ENCODE measurements at places on chromosomes 5 and 9.

GRCh38 chr9:136107155-136107952 lies 11.3 kb downstream of the TMEM250 start:
- no peak for DNase-seq

- DNase-seq = no peak
Measured at GRCh38 chr9:33818847-33819500, 2.0 kb downstream of the UBE2R2 start.

DNA sequence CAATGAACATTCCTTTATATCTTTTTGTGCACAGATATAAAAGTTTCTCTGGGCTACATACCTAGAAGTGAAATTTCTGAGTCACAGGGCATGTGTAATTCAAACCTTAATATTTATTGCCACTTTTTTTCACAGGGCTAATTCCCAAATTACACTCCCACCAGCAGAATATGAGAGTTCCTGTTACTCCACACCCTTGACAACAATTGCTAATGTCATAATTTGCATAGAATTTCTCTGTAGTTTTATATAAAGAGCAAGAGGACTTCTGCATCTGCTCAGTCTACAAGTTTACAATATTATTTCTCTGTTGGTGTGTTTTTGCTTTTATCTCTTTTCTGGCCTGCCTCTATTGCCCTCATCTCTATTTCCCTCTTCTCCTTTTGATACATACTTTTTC lies 518.5 kb downstream of the ZNF608 start:
- no peak for DNase-seq

DNA sequence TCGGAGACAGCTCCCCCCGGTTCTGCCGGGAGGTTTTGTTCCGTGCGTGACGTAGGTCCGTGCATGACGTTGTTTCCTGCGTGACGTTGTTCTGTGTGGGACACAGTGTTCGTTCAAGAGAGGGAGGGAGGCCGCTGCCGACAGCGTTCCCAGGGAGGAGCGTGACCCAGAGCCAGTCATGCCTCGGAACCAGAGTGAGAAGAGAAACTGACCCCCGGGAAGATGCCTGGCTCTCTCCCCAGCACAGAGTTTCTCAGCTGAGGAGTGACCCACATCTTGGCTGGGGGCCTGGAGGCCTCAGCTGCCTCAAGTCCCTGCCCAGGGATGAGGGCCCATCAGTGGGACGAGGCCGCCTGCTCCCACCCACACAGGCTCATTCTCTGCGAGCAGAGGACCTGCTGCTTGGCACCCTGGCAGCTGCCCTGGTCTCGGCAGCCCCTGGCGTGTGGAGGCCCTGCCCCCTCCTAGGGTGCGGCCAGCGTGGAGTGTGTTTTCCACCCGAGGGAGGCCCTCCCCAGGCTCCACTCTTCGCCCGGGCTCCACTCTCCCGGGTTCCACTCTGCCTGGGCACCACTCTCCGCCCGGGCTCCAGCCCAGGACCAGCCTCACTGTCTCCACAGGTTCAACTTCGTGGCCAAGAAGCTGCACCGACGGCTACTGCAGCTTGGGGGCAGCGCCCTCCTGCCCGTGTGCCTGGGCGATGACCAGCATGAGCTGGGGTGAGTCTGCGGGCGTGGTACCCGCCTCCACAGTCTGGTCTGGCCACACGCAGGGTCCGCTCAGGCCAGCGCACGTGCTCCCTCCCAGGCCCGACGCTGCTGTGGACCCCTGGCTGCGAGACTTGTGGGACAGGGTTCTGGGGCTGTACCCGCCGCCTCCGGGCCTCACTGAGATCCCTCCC lies 7.9 kb downstream of the NDOR1 start:
- no peak for DNase-seq

DNA sequence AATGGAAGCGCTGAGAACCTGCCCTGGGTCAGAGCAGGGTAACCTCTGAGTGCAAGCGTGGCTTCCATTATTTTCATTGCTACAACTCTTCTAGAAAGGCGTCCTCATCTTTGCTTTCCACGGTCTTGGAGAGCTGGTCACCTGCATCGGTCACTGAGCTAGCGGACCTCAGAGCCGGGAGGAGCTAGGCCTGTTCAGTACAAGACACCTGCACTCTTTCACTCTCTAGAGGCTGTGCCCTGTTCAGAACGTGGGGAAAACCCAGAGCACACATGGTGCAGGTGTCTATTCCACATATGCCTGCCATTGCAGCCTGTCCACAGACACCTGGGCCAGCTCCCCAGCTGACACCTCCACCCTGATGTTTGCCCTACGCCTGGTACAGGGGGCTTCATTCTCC lies 147.8 kb upstream of the IRX2 start:
- no peak for DNase-seq

Measured in stimulated activated CD4-positive, alpha-beta T cell treated with anti-CD3 and anti-CD28 coated beads, Interleukin-12 subunit alpha, Interleukin-12 subunit beta, amount 100 ng/mL, for 4 hours (primary cell).